Occipital lobe (tissue), 3 donors: ENCODE measurements at places on chromosomes 11 and 22.

DNA sequence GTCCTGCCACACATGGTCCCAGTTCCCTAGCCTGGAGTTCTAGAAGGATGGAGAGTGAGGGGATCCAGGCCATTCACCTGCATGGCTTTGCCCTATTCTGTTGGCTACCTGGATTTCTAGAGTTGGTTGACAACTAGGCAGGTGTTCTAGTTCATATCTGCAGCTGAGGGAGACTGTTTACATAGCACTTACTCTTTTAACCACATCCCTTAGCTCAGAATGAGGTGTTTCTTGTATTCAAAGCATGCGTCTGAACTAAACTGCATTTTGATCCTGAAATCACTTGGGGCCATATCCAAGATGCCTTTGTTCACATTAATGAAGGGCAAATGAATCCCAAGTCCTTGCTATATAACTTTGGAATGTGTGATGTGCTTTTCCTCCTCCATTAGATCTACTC is 60.9 kb downstream of the SYT13 start:
- no peak for DNase-seq

DNA sequence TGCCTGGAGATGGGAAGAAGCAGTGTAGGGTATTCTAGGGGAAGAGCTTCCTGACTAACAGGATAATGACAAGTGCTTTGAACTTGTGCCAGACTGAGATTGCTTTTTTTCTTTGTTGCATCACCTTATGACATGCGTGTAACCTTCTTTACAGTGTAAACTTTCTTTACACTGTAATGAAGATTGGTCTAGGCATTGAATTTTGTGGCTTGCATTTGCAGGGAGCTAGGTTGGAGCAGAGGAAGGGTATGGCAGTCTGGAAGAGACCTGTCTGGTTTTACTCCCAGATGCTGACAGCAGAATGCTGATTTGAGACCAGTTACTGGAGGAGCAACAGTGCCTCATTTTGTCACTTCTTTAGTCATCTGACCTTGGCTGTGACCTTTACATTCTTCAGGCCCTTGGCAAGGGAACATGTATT is 5.6 kb downstream of the DDB2 start:
- DNase-seq: no peak

DNA sequence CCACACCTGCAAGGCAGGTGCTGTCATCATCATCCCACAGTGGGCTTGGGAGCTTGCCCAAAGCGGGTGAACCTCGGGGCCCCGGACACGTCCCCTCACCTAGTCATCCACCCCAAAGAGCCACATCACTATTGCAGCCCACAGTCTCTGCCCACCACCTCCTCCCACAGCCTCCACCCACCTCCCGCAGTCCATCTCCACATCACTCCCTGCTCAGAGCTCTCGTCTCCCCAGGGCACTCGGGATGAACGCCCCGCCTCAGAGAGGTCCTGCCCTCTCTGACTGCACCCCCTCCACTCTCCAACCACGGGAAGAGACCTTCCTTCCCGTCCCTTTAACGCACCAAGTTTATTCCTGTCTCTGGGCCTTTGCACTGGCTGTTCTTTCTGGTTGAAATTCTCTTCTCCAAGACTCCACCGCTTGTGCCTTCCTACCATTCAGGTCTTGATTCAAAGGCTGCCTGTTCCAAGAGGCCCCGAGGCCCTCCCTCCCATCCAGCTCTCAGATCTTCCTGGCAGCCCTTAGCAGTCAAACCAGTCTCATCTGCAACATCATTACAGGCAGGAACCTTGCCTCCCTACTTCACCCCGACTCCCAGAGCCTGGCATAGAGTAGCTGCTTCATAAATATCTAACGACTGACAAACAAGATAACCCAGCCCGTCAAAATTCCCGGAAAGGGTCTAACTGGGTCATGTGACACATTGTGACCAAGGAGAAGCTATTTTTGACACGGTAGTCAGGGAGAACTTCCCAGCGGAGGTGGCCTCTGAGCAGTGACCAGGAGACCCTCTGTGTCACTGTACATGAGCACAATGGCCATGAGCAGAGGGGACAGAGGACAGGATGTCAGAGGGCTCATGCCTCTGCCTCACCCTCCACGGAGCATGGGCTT is 11.1 kb downstream of the KCNJ4 start:
- no peak for DNase-seq

DNA sequence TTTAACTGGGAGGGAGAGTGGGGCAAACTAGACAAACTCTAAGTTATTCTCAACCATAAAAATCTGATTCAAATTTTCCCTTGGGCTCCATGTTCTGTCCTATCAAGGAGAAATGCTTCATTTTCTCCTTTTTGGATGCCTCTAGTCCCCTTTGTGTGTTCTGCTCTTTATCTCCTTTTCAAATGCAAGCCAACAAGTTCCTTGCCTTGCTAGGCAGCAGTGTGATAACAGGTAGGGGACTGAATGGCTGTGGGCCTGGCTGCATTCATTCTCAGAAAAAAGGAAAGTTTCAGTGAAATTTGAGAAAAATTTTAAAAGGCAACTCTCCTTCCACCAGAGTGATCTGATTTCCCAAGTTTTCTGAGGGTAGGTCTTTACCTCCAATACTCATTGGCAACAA is 26.9 kb upstream of the MMP8 start:
- no peak for DNase-seq

DNA sequence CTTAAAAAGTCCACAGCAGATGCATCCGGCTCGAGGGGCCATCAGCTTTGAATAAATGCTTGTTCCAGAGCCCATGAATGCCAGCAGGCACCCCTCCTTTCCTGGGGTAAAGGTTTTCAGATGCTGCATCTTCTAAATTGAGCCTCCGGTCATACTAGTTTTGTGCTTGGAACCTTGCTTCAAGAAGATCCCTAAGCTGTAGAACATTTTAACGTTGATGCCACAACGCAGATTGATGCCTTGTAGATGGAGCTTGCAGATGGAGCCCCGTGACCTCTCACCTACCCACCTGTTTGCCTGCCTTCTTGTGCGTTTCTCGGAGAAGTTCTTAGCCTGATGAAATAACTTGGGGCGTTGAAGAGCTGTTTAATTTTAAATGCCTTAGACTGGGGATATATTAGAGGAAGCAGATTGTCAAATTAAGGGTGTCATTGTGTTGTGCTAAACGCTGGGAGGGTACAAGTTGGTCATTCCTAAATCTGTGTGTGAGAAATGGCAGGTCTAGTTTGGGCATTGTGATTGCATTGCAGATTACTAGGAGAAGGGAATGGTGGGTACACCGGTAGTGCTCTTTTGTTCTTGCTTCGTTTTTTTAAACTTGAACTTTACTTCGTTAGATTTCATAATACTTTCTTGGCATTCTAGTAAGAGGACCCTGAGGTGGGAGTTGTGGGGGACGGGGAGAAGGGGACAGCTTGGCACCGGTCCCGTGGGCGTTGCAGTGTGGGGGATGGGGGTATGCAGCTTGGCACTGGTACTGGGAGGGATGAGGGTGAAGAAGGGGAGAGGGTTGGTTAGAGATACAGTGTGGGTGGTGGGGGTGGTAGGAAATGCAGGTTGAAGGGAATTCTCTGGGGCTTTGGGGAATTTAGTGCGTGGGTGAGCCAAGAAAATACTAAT is 1.9 kb downstream of the NEAT1 start:
- no peak for DNase-seq

- no peak for DNase-seq
Observed at GRCh38 chr11:105790840-105791239, 181.0 kb downstream of the GRIA4 start.

DNA sequence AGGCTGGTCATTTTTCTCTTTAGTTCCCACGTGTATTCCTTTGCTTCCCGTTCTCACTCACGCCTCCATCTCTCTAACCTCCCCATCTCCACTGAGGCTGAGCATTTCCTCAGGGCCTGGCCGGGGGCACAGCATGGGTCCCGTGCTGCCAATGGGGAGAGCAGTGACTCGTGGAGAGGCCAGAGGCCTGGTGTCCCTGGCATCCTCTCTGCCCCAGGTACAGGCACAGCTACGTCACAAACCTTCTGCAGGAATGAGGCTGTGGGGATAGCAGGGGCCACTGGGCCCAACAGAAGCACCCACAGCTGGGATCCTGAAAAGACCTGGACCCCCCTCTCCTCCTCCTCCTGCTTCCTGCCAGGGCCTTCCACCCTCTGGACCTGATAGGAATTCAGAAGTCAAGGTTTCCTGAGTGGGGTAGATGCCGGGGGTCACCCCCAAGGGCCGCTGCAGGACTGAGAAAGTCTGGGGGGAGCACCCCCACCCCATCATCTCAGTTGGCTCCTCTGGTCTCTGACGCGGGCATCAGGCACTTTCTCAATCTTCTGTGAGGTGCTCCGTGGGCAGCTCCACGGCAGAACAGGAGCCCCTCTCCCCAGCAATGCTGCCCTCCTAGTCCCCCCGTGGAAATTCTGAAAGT is 11.8 kb downstream of the PNPLA5 start:
- no peak for DNase-seq

DNA sequence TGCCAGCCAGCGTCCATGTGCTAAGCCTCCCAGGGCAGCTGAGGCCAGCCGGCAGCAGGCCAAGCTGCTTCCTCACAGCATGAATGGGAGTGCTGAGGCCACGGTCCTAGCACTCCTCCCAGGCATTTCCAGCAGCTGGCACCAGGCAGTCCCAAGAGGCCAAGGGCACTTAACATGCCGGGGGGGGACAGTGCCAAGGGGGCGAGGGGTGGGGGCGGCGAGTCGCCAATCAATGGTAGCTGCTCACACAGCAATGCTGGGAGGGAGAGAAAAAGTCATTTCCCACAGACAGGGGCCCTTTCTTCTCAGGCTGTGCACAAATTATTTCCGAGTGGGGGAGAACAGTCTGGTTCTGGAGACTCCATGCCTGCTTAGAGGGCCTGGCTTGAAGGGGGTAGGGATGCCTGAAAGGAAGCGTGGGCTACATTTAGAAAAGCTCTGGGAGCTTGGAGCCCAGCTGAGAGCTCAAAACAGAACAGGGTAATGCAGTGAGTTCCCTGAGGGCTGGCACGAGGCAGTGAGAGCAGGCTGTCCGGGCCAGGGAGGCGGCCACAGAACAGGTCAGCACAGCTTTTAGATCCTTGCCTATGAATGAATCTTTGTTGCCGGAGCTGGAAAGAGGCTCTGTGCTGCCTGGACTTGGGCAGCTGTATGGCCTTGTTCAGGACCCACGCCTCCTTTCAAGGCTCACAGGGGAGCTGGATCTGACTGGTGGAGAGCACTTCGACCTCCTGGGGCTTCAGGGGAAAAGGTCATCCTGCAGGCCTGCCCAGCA is 14.4 kb upstream of the TBC1D10A start:
- peak; percentile 52 for DNase-seq

- no peak for DNase-seq
Observed at GRCh38 chr22:19132153-19132552, 1.0 kb downstream of the TSSK2 start.

DNA sequence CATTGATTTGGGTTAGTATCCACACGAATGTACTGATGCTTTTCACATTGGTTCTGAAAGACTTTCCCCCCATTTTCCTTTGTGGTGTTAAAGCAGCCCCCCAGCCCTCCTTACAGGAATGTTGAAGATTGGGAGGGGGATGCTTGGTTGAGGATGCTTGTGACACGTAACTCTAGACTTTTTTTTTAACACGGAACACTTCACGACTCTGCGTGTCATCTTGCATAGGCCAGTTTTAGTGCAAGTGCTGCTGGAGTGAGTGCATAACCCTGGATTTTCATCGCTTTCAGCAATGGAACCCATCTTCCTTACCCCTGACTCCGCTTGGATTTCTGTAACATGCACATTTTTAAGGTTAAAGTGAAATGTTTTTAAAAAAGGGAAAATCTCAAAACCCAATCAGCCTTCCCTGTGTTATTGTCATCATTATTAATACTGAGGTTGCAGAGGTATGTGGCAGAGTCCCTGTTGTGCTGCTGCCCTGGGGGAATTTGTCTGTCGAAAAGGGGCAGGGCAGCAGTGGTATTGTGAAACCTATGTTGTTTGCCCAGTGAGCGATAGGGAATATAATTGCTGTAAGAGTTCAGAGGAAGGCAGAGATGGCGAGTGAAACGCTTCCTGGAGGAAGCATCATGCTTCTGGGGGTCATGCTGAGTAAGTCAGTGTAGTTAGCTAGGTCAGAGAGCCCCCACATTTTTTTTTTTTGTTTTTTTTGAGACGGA is 12.1 kb downstream of the CECR2 start:
- no peak for DNase-seq

- peak; percentile 90 for DNase-seq
Observed at GRCh38 chr11:65420979-65421793, 1.4 kb upstream of the NEAT1 start.

DNA sequence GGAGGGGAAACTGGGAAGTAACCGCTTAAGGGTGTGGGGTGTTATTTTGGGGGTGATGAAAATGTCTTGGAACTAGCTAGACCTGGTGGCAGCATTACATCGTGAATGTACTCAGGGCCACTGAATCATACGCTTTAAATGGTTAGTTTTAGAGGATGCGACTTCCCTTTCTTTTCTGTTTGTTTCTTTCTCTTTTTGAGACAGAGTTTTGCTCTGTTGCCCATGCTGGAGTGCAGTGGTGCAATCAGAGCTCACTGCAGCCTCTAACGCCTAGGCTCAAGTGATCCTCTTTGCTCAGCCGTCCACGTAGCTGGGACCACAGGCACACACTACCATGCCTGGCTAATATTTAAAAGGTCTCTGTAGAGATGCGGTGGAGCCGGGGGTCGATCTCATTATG is 5.6 kb upstream of the MIAT start:
- DNase-seq: no peak

DNA sequence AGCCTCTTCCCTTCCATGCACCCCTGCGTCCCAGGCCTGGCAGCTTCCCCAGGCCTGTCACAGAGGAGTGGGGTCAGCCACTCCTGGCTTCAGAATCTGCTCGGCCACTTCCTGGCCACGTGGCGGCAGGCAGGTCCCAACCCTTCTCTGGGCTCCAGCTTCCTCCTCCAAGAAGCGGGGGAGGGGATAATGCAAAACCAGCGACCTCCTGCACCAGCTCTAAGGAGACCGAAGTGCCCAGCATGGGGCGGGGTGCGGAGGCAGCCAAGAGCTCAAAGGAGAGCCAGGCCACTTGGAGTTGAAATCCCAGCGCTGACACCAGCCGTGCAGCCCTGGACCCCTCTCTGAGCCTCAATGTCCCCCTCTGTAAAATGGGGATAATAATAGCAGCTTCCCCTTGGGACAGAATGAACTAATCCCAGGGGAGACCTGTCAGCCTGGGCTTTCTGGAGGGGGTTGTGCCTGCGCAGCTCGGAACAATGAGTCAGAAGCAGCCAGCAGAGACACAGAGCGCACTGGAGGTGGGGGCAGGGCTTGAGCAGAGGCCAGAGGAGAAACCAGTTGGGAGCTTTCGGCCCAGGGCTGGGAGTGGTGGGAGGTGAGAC is 22.8 kb upstream of the PICK1 start:
- peak; percentile 79 for DNase-seq

GRCh38 chr11:121037016-121037415 is 13.1 kb downstream of the TBCEL start:
- DNase-seq: no peak

- no peak for DNase-seq
Observed at GRCh38 chr22:44383652-44384562, 71.2 kb upstream of the SHISAL1 start.

GRCh38 chr22:32849501-32849900 is 48.0 kb downstream of the TIMP3 start:
- DNase-seq: no peak

DNA sequence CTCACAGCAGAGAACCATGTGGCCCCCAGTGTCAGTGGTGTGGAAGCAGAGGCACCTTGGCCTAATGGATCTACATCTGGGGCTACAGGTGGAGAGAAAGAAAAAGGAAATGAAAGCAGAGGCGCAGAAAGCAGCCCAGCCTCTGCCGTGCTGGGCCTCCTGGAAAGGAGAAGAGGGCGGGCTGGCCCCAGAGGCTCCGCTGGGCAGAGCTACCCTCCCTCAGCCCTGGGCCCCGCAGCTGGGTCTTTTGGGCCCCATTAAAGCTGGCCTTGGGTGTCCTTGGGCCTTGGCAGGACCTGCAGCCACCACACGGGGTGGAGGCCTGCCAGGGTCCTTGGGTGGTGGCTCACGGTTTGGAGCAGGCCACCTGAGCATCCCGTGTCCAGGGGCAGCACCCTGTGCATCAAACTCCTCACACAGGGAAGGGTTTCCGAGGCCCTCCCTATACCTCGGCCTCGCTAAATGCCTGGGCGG is 31.6 kb upstream of the GAL start:
- no peak for DNase-seq
